ENCODE measurements at places on chromosomes 12 and 14.

- no peak for DNase-seq
Measured at GRCh38 chr12:7091660-7092228, 501 bp downstream of the C1R start.

DNA sequence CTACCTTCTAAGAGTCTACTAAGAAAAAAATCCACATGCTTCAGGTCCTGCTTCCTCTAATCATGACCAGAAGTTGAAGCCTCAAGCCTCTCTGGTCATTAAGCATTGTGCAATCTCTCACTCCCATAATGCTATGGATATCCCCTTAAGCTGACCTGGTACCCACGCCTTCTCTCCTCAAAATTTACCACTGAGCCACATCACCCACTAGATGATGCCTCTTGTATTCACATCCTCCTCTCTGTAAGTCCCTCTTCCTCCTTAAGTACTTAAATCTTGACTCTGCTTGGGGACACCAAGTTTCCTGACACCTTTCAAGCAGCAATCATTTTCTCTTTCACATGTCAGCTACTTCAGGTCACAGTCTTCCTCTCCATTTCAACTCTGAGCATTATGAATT, 9.8 kb downstream of the GALNT4 start:
- no peak for DNase-seq

GRCh38 chr14:79960288-79960687, 251.0 kb downstream of the DIO2 start:
- DNase-seq, result no peak

- no peak for DNase-seq
Measured at GRCh38 chr12:42458575-42458974, 131.0 kb downstream of the PRICKLE1 start.

DNA sequence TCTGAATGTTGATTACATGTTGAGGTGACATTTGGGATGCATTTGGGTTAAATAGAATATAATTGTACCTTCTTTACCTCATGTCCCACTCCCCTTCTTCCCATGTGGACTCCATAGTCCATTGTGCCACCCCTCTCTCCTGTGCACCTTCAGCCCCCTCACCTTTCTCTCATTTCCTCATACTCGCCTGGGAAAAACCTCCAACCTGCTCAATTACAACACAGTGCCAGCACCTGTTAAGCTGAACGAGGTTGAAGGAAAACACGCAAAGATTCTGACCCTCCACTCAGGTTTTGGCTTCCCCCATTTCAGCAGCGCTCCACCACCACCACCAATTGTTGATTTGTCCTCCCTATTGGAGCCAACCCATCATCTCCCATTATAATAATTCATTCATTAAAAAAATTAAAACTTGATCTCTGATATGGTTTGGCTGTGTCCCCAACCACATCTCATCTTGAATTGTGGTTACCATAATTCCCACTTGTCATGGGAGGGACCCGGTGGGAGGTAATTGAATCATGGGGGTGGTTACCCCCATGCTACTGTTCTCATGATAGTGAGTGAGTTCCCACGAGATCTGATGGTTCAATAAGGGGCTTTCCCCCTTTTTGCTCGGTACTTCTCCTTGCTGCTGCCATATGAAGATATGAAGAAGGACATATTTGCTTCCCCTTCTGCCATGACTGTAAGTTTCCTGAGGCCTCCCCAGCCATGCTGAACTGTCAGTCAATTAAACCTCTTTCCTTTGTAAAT, 33.7 kb upstream of the PPP2R5C start:
- DNase-seq, result no peak

GRCh38 chr12:22653791-22654190, 28.8 kb downstream of the ETNK1 start:
- DNase-seq, result no peak

DNA sequence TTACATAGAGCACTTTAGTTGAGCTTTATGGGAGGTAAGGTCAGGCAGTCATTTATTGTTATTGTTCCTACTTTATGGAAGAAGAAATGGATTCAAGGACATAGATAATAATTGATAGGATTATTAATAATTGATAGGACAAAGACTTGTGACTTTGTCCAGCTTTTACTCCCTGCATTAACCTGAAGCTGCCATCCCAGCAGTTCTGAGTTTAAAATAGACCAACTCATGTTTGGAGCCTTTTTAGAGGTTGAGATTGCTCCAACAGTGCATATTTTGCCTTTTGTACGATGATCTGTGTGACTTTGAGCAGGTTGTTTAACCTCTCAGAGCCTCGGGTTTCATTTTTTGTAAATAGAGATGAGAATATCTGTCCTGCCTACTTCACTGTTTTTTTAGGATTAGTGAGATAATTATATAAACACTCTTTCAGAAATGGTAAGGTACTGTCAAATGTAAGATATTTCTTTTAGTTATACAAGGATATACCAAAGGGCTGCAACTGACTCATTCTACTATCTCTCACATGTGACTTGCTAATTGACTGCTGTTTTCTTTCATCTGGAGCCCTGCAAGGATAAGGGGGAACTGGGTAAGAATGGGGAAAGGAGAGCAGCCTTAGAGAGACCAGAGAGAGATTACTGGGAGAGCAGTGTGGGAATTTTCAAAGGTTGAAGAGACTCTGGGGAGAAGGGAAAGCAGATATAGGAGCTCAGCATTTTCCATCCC, 15.3 kb downstream of the WDR20 start:
- DNase-seq, result no peak

- no peak for DNase-seq
Measured at GRCh38 chr14:61671082-61671481, 24.2 kb upstream of the HIF1A start.

- no peak for DNase-seq
Measured at GRCh38 chr12:72082986-72083820, 144.6 kb downstream of the TPH2 start.

DNA sequence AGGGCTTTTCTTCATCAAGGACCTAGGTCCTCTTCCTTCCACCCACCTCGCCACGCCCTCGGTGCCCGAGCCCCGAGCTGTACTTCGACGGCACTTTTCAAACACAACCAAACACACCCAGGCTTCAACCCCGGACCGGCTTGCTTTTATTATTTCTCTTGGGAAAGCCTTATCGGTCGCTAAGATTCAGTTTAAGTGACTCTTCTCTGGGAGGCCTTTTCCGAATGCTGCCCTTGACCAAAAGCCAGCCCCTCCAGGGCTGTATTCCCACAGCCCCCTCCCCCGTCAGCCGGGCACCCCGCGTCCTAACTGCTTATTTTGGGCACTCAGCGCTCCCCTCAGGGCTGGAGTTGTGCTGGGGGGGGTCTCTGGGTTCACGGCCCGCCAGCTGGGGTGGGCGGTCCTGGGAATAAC, 644 bp upstream of the PPP4R4 start:
- DNase-seq, result no peak

DNA sequence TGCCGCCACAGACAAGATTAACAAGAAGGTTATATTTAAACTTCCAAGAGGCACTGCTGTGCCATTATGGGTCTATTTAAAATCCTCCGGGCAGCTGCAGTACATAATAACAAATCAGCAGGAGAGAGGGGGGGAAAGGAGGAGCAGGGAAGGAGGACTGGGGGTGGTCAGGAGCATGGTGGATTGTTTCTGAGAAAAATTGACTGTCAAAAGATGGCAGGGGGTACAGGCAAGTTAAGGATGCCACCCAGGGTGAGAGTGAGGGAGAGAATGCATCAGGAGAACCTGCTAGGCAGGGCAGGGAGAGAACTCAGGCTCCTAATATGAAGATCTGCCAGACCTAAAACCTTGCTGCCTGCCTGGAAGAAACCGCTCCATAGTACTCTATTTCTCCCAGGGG, 181.8 kb downstream of the GRIN2B start:
- DNase-seq, result no peak

GRCh38 chr14:34256223-34256622, 205.8 kb downstream of the SPTSSA start:
- no peak for DNase-seq

- no peak for DNase-seq
Measured at GRCh38 chr14:64685371-64686281, 18.6 kb upstream of the PLEKHG3 start.

DNA sequence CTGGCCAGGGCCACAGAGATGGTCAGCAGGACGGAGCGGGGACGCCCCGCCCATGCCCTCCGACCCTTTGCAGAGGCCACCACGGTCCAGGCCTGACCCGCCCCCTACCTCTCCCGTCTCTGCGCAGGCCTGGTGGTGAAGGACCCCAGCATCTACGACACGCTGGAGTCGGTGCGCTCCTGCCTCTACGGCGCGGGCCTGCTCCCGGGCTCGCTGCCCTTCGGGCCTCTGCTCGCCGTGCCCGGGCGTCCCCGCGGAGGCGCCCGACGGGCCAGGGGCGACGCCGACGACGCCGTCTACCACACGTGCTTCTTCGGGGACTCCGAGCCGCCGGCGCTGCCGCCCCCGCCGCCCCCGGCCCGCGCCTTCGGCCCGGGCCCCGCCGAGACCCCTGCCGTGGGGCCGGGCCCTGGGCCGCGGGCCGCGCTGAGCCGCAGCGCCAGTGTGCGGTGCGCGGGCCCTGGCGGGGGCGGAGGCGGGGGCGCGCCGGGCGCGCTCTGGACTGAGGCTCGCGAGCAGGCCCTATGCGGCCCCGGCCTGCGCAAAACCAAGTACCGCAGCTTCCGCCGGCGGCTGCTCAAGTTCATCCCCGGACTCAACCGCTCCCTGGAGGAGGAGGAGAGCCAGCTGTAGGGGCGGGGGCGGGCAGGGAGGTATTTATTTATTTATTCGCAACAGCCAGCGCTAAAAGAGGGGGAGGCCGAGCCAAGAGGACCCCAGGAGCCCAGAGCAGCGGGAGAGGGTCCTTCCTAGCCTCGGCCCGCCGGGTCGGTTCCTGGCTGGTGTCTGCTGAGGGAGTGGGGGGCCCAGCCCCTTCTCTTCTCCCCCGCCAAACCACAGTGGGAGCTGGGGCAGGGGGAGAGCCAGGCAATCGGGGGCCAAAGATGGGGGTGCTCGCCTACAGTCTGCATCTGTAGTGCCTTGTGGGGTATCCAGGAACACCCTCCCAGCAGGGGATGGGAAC, 8.1 kb downstream of the TAMALIN start:
- DNase-seq, result no peak

DNA sequence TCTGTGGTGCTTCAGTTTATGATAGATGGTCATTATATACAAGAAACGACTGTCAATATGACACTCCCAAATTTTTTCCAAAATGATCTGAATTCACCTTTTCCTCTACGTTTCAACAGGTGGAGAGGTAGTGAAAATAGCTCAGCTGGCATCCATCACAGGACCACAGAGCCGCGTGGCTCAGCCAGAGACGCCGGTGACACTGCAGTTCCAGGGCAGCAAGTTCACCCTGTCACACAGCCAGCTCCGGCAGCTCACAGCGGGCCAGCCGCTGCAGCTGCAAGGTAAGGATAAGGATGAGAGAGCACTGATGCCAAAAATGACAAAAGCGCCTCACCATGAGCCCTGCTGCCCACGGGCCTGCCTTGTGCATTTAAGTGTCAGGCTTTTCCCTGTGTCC, 73.9 kb downstream of the EP400 start:
- no peak for DNase-seq

- no peak for DNase-seq
Measured at GRCh38 chr14:43803076-43803689, 703.9 kb downstream of the FSCB start.

- DNase-seq, result no peak
Measured at GRCh38 chr14:59819446-59820088, 51.0 kb downstream of the RTN1 start.

GRCh38 chr14:29757188-29757680, 170.4 kb downstream of the PRKD1 start:
- no peak for DNase-seq

- no peak for DNase-seq
Measured at GRCh38 chr12:110015132-110015531, 15.9 kb downstream of the ANKRD13A start.

DNA sequence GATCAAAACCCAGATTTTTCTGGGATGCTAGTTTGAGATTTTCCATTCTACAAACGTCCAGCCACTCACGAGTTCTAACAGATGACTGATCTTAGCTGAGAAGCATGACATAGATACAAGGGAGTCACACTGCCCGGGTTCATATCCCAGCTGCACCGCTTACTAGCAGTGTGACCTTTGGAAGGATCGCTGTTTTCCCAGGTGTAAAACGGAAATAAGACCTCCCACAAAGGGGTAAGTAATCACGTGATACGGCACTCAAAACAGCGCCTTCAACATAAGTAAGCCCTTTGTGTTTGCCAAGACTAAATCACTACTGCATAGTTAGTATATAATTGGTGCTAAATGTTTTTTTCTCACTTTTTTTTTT, 624 bp upstream of the PWP1 start:
- DNase-seq, result no peak

DNA sequence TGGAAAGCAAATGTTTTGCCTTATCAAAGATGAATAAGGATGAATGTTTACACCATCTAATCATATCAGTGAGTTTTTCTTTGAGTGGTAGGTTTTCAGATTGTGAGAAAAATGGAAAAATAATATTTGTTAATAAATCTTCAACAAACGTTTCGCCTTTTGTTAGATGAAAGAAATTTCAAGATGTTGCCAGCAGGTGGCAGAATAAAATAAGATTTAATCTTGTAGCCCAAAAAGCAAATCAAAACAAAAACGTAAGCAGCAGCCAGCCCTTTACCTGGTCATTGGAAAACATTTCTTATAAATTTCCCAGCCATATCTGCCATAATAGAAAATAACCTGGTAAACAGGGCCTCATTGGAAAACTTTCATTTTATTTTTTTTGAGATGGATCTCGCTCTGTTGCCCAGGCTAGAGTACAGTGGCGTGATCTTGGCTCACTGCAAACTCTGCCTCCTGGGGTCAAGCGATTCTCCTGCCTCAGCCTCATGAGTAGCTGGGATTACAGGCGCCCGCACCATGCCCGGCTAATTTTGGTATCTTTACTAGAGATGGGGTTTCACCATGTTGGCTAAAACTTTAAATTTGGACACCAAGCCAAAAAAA, 15.4 kb upstream of the TMEM120B start:
- no peak for DNase-seq

- no peak for DNase-seq
Measured at GRCh38 chr12:93954166-93955112, 193.9 kb upstream of the PLXNC1 start.

- DNase-seq, result no peak
Measured at GRCh38 chr12:53871367-53871766, 67.3 kb upstream of the HOXC13 start.

DNA sequence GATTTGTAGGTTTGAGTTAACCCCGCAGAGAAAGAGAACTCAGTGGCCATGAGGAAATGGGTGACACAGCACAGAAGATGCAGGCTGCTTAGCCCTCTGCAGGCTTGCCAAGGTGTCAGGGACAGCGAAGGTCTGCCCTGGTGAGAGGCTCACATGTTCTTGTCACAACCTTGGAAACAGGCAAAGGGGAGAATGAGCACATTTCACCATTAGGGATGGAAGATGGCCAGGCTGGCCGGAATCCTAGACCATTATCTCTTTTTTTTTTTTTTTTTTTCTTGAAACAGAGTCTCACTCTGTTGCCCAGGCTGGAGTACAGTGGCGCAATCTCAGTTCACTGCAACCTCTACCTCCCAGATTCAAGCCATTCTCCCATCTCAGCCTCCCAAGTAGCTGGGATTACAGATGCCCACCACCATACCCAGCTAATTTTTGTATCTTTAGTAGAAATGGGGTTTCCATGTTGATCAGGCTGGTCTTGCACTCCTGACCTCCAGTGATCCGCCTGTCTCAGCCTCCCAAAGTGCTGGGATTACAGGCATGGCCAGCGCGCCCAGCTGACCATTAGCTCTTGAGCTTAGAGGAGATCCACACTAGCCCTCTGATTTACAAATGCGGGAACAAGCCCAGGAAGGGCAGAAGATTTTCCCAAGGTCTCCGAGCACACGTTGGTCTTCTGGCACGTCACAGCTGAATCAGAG, 34.6 kb downstream of the LTBP2 start:
- DNase-seq, result no peak
